ENCODE measurements at places on chromosomes 13 and 19. TPM values are rescaled to one million over a fixed set of nuclear protein-coding genes. Genes with fewer than 3 reads are reported as not detected.

LILRB2 gene
- not detected for total RNA-seq

DNA sequence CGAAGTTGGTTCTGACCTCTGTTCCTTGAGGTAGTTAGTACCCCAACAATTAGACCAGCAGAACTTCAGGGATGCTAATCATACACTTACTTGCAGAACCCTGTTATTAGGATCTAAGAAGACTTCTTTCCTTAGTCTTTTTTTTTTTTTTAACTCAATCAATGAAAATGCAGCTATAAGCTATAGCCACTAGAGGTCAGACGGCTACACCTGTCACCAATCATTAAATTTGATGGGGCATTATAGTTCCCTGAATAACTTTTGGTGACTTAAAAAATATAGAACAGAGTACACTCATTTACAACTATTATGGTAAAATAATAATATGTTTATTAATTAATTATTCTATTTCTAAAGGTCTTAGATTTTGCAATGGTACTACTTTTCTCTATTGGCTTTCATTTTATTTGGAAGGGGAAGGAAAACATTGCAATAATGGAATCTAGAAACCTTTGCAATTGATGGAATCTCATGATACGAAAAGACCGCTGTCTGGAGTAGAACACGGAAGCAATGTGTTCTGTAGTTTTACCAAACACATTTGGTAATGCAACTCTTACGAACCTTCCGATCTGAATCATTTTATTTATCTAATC is 483.2 kb downstream of the DIAPH3 start:
- peak; percentile 11 for DNase-seq

DNA sequence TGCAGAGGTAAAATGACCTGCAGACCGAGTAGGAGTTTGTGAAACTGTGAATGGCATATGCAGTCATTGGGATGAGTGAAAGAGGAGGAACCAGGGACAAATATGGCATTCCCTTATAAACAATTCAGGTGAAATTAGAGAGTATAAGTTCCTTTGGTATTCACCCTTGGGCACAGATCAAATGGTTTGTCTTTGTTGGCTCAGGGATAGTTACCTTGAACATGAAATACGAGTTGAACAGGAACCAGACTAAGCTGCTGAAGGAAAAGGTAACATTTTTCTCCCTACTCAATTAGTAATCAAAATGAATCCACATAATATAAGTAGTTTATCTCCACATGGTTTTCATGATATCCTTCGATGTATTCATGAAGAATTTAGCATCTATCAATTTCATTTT is 50.5 kb downstream of the SLITRK1 start:
- no peak for DNase-seq

ZNF43 gene
- total RNA-seq: 6.2 TPM

DNA sequence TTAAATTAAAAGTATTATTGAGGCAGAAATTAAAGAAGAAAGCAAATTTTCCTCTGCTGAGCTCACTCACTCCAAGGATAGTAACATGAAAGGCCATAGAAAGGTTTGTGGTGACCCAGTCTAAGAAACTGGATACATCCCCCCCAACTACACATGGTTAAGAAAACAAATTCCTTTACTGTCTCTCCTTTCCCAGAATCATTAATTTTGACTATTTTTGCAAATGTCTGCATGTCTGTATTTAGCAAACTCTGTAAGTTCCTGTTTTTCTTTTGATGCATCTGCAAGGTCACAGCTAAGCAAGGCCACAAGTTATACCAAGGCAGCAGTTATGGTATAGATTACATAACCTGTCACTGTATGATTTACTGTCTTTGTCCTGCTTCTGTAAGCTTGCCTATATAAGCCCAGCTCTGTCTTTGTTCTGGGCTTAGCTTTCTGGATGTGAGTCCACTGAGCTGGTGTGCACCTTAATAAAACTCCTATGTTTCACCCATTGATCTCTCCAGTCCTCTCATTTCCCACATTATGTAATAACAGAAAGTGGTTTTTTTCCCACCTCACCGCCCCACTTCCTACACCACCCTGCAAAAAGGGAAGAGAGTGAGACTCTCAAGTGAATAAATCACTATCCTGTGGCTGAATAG is 8.5 kb upstream of the ZNF83 start:
- DNase-seq: no peak

All from H4 (cell line).